Kidney epithelial cell (primary cell): ENCODE measurements at places on chromosomes 2 and 18.

- no peak for DNase-seq
Observed at GRCh38 chr2:240963868-240964703, 34.3 kb upstream of the SNED1 start.

- no peak for DNase-seq
Observed at GRCh38 chr2:218854860-218855259, 4.7 kb upstream of the WNT6 start.

- DNase-seq = no peak
Observed at GRCh38 chr2:59724746-59725145, 828.7 kb downstream of the BCL11A start.

- DNase-seq = peak; percentile 21
Observed at GRCh38 chr2:200905618-200906296, 16.6 kb downstream of the NIF3L1 start.

DNA sequence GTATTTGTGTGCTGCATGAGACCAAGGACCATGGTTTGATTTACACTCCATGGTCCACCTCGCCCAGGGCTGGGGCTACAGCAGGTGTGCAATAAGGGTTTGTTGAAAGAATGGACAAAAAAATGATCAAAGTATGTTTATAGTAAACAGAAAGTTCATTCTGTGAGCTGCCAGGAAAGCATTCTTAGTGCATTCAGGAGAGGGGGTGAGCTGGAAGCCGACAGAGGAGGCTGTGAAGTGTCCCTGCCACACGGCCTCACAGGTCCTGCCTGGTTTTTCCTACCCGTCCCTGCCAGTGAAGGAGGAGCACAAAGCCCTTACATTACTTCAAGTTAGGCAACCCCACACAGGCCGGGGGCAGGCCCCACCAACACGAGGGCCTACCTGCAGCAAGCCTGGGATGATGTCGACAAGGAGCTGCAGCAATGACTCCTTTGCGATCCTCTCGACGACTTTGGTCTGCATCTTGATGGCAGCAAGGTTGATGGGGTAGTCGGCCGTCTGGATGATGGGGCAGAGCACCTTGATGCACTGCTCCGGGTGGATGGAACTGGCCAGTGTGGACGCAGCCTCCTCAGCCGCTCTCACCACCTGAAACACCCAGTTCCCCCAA is 63.2 kb upstream of the TFCP2L1 start:
- DNase-seq = no peak

- DNase-seq = no peak
Observed at GRCh38 chr18:48179001-48179400, 230.2 kb downstream of the ZBTB7C start.

GRCh38 chr18:59311631-59312030 is 6.8 kb downstream of the CPLX4 start:
- no peak for DNase-seq

- peak; percentile 28 for DNase-seq
Observed at GRCh38 chr2:128535953-128536352, 217.3 kb upstream of the HS6ST1 start.

DNA sequence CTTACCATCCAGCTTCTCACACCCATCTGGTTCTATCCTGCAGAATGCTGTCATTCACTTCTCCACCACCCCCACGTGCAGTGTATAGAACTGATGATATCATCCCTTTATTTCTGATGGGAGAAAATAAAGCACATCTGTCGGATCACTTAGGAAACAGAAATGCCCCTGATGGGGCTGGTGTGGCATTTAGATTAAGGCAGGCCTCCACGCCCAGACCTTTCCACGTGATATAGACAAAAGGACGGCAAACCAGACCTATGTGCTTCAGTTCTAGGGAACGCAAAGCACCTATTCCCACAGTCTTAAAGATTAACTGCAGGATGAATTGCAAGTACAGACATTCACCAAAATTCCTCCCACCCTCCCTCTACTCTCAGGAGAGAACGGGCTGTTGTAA is 27.6 kb upstream of the CABLES1 start:
- no peak for DNase-seq

- no peak for DNase-seq
Observed at GRCh38 chr2:231554748-231555545, 24.7 kb upstream of the NMUR1 start.

DNA sequence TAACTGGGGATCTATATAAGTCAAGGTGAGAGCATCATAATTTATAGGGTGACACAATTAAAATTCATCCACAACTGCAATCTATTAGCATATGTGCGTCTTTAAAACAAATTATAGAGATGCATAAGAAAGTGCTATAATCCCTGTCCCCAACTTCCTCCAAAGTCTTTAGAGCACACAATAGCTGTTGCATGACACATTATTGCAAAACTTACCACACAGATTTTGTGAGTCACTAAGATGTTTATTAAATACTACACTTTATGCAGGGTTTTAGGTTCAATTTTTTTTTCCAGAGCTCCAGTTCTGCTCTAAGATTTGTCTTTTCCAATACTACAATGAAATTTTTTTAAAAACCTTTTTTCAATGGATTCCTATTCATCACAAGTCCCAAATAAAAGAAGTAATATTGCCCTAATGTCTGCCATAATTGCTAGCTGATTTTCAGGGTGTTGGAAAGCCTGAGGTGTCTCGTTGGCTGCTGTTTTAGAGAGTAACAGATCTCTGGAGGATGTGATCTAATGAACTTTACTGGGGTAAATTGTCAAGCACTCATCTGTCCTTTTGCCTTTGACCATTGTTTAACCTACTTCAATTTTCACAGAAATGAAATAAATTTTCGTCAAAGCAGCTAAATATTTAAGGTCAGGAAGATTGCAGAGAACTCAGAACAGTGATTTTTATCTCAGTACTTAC is 250.5 kb upstream of the NETO1 start:
- DNase-seq = no peak

GRCh38 chr2:98894331-98895000 is 41.6 kb downstream of the CRACDL start:
- no peak for DNase-seq

DNA sequence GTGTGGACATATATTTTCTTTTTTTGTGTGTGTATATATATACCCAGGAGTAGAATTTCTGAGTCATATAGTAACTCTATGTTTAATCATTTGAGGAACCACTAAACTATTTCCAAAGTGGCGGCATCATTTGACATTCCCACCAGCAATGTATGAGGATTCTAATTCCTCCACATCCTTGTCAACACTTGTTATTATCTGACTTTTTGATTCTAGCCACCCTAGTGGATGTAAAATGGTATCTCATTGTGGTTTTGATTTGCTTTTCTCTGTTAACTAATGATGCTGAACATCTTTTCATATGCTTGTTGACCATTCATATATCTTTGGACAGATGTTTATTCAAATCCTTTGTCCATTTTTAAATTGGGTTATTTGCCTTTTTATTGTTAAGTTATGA is 120.3 kb downstream of the TGFA start:
- no peak for DNase-seq

DNA sequence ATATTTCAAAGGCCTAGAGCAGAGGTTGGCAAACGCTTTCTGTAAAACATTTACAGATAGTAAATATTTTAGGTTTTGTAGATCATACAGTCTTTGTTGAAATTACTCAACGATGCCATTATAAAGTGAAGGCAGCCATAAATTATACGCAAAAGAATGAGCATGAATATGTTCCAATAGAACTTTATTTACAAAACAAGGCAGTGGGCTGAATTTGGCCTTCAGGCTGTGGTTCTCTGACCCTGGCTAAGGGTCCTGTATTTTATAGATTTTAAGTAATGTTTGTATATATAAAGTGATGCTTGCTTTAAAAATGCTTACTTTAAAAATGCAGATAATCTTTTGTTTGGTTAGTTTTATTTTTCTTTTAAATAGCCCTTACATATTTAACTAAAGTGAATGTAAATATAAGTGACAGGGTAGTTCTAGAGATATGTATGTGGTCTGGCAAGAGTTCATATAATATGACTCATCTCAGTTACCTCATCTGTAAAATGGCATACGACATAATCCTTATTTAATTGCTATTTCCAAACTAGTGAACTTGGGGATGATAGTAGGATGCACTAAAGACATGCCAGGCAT is 51.7 kb upstream of the ATP5MC3 start:
- no peak for DNase-seq

DNA sequence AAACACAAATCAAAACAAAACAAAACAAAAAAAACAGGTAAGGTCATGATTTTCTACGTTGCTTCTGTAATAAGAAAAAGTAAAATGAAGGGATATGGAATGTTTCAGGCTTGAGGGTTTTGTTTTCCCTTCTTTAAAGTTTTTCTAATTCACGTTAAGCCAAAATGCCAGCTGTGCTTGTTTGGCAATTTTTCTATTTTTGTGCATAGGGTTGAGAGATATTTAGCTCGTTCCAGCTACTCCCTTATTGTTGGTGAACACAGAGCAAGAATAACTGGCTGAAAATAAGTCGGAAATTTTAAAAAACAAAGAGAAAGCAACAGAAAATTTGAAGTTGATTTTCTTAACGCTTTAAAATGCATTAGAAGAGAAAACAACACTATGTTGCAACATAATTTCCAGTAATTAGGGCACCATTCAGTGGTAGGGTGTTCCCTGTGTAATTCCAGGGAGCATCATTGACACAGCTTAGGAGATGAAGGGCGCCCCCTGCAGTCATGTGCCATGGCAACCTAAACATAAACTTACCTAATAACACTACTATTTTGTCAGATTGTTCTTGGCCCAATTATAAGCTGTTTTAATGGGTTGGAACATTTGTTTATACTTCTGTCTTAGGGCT is 99.5 kb downstream of the DTNA start:
- no peak for DNase-seq

DNA sequence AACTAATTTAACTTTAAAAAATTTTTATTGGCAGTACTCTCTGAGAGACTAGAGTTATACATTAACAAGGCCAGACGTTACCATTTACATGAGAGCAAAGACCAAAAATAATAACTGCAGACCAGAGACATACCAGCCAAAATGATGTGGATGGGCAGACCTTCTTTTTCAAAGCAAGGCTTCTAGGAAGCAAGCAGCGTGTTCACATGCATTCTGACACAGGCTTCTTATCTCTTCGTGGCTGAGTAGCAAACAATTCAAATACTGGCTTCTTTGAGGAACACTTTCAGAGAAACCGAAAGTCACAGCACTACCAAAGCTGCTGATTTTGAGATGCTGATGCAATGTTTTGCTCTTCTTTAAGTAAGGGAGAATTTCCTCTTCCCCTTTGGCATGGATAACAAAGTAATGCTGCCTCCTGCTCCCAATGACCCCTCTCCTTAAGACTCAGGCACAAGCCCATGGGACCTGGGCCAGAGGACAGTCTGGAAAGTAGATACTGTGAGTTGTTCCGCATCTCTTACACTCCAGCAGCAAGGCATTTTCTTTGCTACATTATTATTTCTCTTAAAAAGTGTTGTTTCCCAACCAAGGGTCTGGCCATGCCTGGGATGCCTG is 181.9 kb downstream of the MREG start:
- no peak for DNase-seq

- DNase-seq = no peak
Observed at GRCh38 chr2:171227066-171227782, 66.5 kb upstream of the TLK1 start.

DNA sequence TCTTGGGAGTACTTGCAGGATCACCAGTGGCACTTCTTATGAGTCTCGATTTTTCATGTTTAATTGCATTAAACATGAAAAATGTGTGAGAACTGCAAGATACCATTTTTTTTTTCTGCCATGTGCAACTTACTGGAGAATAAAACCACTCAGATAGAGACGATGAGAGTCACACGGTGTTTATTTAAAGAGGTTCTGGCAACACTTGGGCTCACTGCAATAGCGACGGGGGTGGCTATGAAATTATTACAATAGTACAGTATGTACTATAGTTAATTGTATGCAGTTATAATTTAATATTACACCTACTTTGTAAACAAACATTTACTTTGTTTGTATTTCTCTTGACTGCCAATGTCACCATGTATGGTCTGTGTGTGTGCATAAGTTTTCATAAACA is 479.8 kb downstream of the NUP35 start:
- DNase-seq = no peak

DNA sequence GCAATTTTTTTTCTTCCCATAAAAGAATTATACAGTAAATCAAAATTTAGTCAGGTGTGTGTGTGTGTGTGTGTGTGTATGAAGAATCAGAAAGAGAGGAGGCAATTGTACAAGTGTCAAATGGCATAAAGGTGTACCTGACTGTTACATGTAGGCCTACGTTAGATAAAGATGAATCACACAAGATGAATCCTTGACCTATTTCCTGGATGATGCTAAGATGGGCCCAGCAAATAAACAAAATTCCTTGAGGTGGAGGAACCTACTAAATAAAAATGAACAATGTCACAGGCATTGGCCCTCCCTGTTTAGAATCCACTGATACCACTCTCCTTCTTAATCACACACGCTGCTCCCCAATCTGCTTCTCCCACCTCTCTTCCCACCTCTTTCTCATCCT is 79.7 kb upstream of the LRATD1 start:
- DNase-seq = no peak

DNA sequence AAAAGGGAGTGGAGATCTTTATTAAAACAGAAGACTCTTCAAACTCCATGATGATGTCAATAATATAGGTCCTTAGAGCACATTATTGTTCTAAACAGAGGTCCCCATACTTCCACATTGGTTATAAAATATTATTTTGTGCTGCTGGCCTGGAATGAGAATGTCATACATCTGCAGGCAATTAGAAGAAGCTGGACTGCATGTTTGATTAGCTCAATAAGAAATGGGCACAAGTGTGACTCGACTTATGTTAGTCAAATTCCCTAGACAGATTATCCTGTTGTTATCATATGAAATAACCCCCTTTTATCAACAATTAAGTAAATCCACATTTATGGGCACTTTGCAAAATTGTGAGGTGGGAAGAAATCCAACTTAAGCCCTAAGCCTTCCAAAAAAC is 8.8 kb downstream of the EFEMP1 start:
- DNase-seq = no peak

DNA sequence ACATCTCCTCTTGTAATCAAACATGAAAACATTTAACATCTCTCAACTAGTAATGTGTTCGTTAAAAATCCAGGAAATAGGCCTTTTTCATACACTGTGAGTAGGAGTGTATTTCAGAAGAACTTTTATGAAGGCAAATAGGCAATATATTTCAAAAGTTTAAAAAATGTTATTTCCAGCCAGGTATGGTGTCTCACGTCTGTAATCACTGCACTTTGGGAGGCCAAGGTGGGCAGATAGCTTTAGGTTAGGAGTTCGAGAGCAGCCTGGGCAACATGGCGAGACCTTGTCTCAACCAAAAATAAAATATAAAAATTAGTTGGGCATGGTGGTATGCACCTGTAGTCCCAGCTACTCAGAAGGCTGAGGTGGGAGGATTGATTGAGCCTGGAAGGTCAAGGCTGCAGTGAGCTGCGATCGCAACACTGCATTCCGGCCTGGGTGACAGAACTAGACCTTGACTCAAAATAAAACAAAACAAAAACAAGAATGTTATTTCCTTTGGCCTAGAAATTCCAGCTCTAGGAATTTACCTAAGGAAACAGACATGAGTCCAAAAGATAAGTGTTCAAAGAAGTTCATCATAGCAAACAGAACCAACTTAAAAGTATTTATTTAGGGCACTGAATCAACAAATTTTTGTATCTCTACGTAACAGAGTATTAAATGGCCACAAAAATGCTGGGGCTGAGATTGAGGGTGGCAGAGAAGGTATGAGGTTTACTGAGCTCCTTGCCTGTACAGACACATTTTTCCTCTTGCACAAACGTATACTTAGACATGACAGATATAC is 14.9 kb downstream of the RBKS start:
- DNase-seq = no peak

GRCh38 chr2:164371916-164372315 is 249.4 kb downstream of the GRB14 start:
- no peak for DNase-seq

- no peak for DNase-seq
Observed at GRCh38 chr2:9474361-9475057, at the start of gene IAH1. Gene IAH1, plus strand, starts transcription at chr2:9474551. Its CDS starts 16 bp downstream, at chr2:9474567.

GRCh38 chr2:190313880-190314279 is 5.7 kb downstream of the HIBCH start:
- DNase-seq = no peak

- DNase-seq = no peak
Observed at GRCh38 chr2:241854342-241855244, 4.1 kb downstream of the PDCD1 start.
